ENCODE measurements at places on chromosomes 7 and 10.

DNA sequence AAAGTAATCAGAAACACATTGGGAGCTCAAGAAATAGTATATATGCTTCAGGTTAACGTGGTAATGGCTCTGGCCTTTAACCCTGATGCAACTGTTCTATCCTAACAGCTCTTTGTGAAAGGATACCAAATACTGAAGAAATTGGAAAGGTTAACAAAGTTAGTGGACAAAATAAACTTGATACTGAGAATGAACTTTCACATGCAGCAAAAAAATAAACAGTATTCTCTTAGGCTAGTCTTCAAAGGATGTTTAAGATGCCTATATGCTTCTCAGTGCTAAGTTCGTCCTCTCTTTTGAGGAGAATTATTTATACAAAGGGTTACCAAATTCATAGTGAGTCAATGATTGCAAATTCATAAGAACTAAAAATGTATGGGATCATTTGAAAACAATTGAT lies 256.2 kb upstream of the FERD3L start:
- DNase-seq: no peak

GRCh38 chr7:127665922-127666321 lies 13.9 kb downstream of the SND1 start:
- no peak for DNase-seq

DNA sequence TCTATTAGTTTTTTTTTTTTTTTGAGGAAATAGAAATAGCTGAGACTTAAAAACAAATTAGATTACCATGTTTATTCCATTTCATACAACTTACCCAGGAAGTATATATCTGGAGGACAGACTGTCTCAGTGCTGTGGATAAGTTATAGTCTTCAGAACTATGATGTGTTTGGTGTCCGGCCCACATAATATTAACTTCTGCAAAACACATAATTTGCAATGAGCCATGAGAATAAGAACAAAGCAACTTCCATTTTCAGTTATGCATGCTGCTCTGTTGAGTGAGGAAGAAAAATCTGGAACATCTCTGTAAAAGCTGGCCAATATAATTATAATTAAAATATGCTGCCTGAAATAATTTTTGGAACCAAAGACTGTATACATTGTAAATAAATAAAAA lies 130.9 kb downstream of the AGMO start:
- no peak for DNase-seq

GRCh38 chr10:126423732-126424491 lies 35.6 kb upstream of the ADAM12 start:
- DNase-seq: no peak

- no peak for DNase-seq
Measured at GRCh38 chr7:124254396-124254795, 221.5 kb upstream of the TMEM229A start.

DNA sequence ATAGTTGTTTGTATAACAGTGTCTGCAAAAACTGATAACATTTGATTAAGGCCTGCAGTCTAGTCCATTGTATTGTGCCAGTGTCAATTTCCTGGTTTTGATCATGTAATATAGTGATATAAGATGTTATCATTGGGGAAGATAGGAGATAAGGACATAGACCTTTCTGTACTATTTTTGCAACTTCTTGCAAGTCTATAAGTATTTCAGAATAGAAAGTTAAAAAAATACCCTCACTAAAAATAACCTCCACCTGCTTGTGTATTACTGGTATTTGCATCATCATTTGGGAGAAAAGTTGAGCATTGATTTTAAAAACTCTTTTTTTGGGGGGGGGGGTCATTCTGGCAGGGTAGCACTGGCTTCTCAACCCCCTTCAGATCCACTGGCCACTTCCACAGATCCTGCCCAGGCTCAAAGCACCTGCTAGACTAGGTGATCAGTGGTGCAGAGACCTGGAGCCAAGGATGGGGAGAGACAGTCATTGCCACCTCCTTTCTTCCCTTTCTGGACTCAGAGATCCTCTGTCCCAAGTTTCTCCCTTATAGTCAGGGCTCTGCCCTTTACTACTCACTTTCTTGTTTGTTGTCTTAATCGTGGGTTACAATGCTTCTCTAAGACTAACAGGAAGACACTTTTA lies 103.0 kb downstream of the RBM20 start:
- DNase-seq: no peak

DNA sequence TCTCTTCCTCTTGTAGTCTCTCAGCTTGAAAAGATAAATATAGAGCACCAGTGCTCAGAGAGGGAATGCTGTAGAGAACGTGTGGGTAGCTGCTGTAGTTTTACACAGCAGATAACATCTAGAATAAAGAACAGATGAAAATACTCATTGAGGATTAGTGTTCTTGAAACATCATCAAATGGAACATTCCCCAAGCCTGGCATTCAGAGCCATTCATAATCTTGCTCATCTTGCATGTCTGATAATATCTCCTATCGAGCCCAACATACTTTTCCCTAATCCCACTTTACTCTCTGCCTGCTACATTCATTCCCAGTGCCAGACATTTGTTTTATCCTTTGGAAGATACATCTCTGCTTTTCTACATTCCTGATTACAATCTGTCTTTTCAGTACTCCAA lies 35.2 kb downstream of the MCU start:
- no peak for DNase-seq

DNA sequence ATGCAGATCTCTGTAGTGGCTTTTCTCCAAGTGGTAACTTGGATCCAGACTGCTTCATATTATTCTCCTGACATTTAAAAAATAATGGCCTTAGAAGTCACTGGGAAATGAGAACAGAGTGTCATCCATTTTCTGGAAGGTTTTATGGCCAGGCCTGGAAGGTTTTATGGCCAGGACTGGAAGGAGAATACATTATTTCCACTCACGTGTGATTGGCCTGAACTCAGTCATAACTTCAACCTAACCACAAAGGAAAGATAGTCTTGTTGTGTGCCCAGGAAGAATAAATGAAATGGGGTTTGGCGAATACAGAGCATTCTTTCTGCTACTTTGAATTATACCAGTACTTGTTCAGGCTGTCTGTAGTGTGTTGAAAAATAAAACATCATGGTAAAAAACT lies 360.9 kb downstream of the GPAM start:
- DNase-seq: no peak

- DNase-seq: no peak
Measured at GRCh38 chr10:52256832-52257691, 57.0 kb upstream of the DKK1 start.

DNA sequence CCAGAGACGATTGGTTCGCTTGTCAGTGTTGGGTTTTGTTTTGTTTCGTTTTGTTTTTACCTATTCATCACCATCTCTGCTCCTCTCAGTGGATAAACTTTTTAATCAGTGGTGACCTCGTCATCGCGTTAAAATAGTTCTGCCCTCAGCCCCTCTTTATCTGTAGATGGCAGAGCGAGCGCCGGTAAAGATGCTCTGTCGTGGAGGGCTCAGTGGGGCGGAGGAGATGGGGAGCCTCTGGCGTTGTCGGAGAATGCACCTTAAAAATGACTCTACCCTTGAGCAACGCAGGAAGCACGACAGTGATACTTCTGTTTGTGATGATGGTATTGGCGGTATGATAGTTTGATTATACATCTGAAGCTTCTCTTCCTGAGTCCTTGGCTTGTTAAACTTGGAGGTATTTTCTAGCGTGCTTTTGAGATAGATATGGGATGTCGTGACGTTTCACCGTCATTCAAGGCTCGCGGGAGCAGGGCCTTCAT lies 554 bp downstream of the CSGALNACT2 start:
- no peak for DNase-seq

DNA sequence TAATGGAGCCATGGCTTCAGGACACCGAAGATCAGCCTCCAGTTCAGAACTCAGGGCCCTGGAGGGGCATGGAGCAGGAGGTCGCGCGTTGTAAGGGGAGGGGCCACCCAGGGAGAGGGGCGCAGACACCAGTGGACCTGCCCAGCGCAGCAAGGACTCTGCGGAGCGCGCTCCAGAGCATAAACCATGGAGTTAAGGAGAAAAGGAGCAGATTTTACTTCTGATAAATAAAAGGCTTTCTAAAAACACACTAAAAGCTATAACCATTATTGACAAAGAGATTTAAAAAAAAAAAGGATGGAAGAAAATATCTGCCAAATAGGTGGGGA lies 10.5 kb downstream of the CALY start:
- DNase-seq: no peak

DNA sequence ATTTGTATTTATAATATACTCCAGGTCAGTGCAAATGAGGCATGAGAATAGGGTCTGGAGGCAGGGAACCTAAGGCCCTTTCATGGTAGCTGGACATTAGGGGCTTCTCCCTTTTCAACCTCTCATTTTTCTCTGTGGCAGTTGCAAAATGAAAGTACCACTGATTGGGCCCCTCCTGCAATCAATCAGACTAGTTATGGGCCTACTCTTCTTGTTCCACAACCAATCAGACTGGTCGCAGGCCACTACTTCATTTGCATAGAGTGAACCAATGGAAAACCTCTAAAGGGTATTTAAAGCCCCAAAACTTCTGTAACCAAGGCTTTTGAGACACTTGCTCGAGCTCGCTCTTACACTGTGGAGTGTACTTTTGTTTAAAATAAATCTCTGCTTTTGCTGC lies 10.0 kb upstream of the PRPS1L1 start:
- DNase-seq: no peak

DNA sequence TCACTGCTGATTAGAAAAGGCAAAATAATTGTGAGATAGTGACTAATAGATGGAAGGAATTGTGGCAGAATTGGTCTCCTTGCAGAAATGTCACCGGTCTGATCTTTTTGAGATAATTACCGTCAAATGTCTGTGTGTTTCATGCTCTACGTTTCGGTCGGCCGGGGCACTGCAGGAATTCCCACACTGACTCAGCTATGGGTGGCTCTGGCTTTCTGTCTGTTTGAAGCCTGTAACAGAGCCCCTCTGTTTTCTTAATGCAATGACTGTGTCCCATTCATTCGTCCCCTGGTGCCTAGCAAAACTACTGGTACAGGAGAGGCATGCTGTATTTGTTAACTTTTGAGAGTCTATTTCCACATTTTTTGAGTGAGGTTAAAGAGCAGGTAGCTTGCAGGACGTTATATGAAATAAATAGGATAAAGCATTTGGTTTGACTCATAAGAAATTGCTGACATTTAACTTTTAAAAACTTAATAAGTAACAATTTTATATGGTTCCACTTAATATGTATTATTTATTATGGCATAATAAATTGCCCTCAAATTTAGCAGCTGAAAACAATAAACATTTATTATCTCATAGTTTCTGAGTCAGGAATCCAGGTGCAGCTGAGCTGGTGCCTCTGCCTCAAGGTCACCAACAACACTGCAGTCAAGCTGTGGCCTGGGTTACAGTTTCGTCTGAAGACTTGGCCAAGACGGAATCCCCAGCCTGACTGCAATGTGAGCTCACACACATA lies 53.3 kb upstream of the CTBP2 start:
- no peak for DNase-seq

- no peak for DNase-seq
Measured at GRCh38 chr10:21363092-21363730, 162.3 kb downstream of the SKIDA1 start.

DNA sequence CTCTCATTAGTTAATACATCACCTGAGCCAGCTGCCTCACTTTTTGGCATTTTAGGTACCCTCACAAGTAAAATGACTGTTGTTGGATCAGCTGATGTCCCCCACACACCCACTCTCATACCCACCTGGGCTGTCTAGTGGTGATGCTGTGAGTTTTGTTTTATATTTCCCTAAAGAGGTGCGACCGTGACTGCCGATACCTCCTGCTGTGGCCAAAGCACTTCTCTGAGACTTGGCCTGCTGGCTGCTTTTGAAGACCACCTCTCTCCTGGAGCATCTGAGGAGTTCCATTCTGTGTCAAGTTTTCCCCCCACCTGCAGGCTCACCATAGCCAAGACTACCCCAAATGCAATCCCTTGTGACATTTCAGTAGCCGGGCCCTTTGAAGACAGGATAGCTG lies 6.4 kb upstream of the ACSL5 start:
- no peak for DNase-seq

- no peak for DNase-seq
Measured at GRCh38 chr10:102949916-102950315, 31.8 kb downstream of the CNNM2 start.

GRCh38 chr10:61047788-61048560 lies 104.0 kb upstream of the RHOBTB1 start:
- no peak for DNase-seq

- no peak for DNase-seq
Measured at GRCh38 chr7:91566402-91566732, 302.1 kb downstream of the FZD1 start.

DNA sequence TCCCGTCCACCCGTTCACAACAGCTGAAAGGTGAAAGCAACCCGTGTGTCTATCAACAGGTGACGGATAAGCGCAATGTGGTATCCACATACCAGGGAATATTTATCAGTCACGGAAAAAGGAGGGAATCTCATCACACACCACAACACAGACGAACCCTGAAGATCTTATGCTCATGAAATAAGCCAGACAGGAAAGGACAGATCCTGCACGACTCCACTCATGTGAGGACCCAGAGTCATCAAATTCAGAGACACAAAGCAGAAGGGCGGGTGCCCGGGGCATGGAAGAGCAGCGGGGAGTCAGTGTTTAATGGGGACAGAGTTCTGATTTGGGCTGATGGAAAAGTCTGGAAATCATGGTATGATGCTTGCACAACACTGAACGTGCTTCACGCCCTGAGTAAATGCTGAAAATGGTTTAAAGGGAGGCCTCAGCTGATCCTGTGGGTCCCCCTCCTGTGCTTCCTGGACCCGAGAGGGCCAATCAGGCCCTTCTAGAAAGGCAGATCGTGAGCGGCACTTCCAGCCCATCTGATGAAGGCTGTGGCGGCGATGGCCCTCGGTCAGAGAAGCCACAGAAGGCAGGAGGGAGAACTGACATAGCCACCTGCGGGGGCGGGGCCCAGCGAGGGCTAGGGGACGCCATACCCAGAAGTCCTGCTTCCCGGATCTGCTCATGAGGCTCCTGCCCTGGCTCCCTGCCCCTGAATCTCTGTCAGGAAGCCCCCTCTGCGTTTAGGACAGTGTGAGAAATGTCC lies 19.1 kb downstream of the WDR86 start:
- no peak for DNase-seq

- no peak for DNase-seq
Measured at GRCh38 chr10:21894648-21895342, 108.7 kb downstream of the DNAJC1 start.

GRCh38 chr7:1758859-1759521 lies 88.9 kb downstream of the ELFN1 start:
- DNase-seq: no peak

GRCh38 chr7:129010075-129010474 lies 44.8 kb downstream of the TNPO3 start:
- no peak for DNase-seq

DNA sequence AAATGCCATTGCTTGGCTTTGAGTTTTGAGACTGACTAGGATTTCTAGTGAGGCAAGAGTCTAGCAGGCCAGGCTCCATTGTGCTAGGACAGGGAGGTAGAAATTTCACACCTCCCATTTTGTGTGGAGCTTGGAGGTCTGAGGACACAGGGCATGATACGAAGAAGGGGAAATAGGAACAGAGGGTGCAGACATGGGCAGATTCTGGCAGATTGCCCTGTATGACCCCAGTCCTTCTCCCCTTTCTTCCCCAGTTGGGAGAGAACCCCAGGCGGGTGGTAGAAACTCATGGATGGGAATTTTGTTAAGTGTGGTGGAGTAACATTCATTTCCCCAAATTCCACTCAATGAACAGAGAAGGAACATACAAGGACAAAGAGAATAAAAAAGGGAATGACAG lies 54.4 kb downstream of the RAMP3 start:
- no peak for DNase-seq
